T-helper 2 cell (primary cell): ENCODE measurements at places on chromosomes 3 and 15.

DNA sequence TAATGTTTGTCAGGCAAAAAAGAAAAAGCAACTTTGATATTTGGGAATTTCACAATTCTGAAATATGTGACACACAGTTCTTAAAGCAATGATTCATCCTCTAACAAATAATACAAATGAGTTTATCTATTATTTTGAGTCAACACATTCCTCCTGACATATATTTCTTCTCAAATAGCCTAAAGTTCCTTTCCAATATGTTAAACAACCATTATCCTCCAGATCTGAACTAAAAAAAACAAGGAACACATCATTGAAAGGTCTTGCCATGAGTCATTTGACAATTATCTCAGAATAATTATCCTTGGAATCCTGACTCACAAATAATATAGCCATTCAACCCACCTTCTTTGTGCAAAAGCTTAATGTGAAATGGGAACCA is 208.7 kb upstream of the CDIN1 start:
- no peak for DNase-seq

- no peak for DNase-seq
These were observed 120.7 kb upstream of the WNT7A start for GRCh38 chr3:14000556-14000955.

DNA sequence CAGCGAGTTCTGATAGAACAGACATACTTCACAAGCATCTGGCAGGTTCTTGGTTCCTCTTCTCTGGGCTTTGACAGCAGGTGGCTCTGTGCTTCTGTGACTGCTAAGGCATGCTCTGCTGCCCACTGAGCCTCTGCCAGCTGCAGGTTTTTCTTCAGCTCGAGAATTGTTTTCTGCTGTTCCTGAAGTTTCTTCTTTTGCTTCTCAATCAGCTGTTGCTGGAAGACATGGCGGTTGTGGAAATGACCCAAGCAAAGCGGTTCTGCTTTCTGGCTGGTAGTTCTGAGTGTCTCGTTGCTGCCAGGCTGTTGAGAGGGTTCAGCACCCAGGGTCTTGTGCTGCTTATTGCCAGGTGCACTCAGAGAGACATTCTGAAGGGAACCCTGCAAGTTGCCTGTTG is 50.8 kb downstream of the CCDC191 start:
- no peak for DNase-seq

- DNase-seq, result no peak
These were observed 2.8 kb downstream of the NR2E3 start for GRCh38 chr15:71812966-71813722.

- no peak for DNase-seq
These were observed 6.5 kb upstream of the FGD5 start for GRCh38 chr3:14812196-14812790.

- no peak for DNase-seq
These were observed 3.2 kb downstream of the MORC1 start for GRCh38 chr3:109114746-109115145.
